Right lung (tissue), 10 donors: ENCODE measurements at places on chromosomes 12 and 14.

DNA sequence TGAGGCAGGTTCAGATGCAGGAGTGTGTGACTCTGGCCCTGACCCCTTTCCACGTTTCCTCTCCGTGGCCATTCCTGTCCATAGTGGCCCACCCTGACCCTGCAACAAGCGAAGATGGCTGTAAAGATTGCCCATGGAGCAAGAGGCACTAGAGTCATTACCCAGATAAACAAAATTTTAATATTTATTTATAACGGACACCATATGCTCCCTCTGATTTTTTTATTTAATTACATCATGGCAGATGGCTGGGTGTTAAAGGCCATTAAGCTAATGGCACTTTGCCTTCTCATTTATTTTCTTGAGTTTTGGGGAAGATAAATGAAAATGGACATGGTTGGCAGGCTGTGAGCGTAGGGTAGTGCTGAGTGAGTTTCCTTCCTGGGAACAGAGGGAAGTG is 58.7 kb downstream of the WSCD2 start:
- DNase-seq: no peak

DNA sequence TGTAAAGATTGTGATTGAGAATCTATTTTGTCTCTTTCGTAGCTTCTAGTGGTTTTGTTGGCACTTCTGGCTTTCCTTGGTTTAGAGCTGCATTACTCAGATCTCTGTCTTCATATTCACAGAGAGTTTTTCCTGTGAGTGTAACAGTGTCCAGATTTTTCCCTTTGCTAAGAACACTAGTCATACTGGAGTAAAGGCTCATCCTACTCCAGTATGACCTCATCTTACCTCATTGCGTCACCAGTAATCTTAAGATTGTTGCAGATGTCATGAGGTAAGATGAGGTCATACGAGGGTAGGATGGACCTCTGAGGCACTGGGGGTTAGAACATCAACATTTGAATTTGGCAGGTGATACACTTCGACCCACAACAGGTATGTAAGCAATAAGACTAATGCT is 461.2 kb downstream of the FLRT2 start:
- no peak for DNase-seq

- DNase-seq: no peak
Measured at GRCh38 chr12:79857675-79858074, 77.2 kb downstream of the PPP1R12A start.

DNA sequence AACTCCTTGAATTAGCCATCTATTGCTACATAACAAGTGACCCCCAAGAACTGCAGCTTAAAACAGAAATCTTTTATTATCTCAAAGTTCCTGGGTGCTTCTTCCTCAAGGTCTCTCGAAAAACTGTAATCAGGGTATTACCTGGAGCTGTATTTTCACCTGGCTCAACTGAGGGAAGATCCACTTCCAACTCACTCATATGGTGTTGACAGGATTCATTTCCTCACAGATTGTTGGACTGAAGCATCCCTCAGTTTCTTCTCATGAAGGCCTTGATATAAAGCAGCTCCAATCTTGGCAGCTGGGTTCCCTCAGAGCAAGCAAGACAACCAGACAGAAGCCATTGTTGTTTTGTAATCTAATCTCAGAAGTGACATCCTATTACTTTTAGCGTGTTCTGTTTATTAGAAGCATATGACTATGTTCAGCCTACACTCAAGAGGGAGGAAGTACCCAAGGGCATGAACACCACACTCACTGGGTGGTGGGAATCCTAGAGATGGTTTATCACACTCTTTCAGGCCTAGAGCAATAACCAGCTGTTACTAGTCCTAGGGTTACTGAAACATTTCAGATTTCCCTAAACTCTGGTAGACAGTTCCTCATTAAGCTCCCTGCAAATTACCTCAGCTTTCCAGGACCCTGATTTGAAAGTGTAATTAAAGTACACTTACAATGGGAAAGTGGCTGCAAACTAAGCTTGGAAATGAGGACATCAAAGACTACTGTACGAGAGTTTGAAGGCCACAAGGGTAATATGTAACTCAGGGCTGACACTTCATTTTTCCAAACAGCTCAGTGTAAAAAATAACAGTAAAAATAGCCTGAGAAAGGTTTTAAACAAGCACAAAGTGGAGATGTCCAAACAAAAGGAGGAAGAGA is 222.2 kb downstream of the SEC23A start:
- DNase-seq: peak; percentile 63

- DNase-seq: no peak
Measured at GRCh38 chr12:22054155-22054554, 8.1 kb downstream of the CMAS start.

DNA sequence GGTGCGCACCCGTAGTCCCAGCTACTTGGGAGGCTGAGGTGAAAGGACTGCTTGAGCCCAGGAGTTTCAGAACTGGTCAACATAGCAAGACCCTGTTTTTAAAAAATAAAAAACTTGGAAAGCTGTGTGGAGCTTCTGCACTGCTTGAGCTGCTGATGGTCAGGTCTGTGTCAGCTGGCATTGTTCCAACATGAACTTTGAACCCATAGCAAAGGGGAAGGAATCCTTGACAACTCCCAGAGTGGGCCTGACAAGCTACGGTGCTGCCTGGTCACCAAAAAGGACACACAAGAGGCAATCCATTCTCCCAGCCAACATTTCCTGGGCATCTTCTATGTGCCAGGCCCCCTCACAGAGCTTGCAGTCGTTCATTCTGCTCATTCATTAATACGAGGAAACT is 16.4 kb upstream of the LTBP2 start:
- DNase-seq: no peak

DNA sequence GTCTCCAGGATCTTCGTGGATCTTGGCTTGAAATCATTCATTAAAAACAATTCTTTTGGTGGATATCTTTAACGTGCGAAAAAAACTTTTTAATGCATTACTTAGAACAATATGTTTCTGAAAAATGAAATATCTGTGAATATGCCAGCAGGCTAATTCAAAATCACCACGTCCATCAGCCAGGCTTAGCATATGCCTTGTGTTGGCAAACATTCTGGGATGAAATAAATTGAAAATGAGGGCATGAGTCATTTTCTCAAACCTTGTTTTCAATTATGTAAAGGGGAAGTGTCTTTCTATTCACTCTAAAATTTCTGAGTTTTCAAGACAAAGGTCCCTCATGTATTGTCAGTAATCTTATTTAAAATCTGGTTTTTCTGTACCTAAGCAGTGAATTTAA is 393.9 kb downstream of the PAWR start:
- DNase-seq: no peak

- no peak for DNase-seq
Measured at GRCh38 chr14:60845523-60845922, 111.0 kb downstream of the MNAT1 start.

DNA sequence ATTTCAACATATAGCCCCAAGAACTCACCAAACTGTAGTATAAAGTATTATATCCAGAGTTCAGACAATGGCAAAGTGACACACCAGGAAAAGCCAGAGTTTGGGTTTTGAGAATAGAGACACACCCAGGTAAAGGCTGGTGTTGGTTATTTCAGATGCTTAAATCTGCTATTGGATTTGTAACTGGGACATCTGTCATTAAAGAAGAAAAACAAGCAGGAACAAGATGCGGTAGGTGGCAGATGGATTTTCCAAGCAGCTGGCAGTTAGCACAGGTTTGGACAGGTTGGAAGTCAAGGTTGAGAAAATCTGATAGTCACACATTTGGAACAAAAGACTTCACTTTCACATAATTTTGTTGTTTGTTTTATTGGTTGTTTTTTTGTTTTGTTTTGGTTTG is 14.4 kb upstream of the CDK17 start:
- DNase-seq: no peak

DNA sequence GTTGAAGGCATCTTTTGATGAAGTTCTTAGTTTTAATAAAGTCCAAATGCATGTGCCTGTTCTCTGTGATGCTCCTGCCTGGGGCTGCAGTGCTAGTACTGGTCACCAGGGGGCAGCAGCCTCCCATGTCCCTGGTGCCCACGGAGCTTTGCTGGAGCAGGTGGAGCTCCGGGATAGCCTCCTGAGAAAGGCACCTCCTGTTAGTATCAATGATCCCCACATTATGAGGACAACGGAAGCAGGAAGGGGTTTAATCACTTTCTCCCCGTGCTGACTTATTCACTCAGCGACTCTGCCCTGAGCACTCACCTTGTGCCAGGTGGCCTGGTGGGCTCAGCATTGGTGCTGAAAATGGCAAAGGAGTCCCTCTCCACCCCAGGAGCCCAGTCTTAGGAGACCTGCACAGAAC is 123.0 kb upstream of the PZP start:
- DNase-seq: peak; percentile 42

- DNase-seq: no peak
Measured at GRCh38 chr14:45680531-45680930, 427.5 kb upstream of the MIS18BP1 start.

DNA sequence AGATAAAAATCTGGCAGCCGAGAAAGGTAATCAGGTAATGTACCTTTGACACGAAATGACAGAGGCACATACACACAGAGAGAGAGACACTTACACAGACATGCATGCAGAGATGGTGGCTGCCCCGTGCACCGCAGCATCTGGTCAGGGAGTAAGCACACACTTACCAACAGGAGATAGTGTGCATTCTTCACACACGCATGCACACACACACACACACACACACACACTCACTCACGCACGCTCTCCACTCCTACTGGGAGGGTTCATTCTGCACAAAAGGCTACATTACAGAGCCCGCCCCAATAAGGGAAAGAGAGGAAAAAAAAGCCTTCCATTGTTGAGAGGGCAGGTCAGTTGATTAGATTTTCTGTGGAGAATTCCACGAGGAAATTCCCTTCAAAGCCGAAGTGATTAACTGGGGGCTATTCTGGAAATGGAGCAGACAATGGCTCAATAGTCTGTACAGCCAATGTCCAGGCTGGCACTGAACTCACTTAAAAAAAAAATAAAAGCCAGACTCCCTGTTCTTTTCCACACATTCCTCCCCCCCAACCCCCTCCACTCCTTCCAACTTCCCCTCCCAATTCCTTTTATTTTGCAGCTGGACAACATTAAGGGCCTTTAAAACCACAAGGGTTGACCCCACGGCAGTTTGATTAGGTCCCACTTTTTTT is 1.4 kb upstream of the SOX5 start:
- DNase-seq: peak; percentile 19

- DNase-seq: peak; percentile 78
Measured at GRCh38 chr12:53352331-53353256, 16.4 kb upstream of the SP7 start.

DNA sequence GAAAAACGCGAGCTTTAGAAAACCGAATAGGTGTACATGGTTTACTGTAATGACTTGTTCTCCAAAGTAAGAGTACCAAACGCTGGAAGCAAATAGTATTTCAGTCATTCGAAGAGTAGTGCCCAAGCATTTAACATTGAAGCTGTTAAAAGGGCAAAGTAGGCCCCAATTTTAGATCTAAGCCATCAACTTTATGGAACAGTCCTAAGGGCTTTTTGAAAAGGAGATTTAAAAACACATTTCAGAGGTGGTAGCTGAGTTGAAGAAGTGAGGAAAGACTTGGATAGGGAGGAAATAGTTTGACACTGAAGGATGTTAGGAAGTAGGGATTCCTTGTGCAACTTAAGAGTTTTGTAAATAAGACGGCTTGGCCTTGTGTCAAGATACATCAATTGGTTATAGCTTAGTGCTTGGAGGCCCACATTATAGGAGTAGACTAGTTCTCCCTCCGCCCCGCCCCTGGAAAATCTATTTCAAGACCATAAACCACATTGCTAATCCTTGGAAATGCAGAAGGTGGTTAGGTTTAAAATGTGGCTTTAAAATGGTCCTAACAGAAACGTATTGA is 783 bp upstream of the TUBA1B start:
- peak; percentile 49 for DNase-seq

GRCh38 chr12:127270193-127270592 is 996.8 kb upstream of the TMEM132C start:
- DNase-seq: no peak

- no peak for DNase-seq
Measured at GRCh38 chr12:114913871-114914801, 230.2 kb upstream of the TBX3 start.

GRCh38 chr12:97134495-97134894 is 227.4 kb downstream of the NEDD1 start:
- no peak for DNase-seq

- no peak for DNase-seq
Measured at GRCh38 chr12:62754706-62755105, 180.2 kb downstream of the PPM1H start.

DNA sequence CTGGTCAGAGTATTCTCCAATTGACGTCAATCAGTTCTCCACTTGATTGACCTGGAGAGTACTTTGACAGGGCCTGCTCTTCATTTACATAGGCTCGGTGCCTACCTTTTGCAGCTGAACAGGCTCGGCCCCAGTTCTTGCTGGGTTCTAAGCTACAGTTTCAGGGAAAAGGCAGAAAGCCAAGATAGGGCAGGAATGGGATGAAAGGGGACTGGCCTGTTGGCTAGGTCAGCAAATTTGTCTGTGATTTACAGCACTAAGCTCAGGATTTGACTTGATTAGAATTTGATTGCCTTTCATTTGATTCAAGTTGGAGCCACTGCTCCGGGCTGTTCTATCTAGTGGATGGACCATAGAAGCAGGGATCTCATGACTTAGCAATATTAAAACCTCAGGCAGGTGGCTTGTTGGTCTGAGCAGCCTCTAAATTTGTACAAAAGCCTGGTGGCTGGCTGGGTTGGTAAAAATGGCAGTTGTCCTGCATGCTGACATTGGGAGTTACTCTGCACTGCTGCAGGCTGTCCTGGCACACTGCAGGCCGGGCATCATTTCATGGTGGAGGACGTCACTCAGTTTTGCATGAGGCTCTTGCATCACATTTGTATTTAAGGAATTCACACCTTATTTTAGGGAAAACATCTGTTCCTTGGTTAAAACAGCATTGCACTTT is 71.8 kb downstream of the BICD1 start:
- DNase-seq: no peak

- DNase-seq: no peak
Measured at GRCh38 chr12:119678459-119678858, 10.5 kb downstream of the PRKAB1 start.

- DNase-seq: no peak
Measured at GRCh38 chr14:70442750-70443149, 9.2 kb upstream of the ADAM21 start.

- DNase-seq: no peak
Measured at GRCh38 chr12:124648710-124649384, 81.4 kb upstream of the NCOR2 start.

- DNase-seq: no peak
Measured at GRCh38 chr12:2114071-2114470, 61.3 kb downstream of the CACNA1C start.

DNA sequence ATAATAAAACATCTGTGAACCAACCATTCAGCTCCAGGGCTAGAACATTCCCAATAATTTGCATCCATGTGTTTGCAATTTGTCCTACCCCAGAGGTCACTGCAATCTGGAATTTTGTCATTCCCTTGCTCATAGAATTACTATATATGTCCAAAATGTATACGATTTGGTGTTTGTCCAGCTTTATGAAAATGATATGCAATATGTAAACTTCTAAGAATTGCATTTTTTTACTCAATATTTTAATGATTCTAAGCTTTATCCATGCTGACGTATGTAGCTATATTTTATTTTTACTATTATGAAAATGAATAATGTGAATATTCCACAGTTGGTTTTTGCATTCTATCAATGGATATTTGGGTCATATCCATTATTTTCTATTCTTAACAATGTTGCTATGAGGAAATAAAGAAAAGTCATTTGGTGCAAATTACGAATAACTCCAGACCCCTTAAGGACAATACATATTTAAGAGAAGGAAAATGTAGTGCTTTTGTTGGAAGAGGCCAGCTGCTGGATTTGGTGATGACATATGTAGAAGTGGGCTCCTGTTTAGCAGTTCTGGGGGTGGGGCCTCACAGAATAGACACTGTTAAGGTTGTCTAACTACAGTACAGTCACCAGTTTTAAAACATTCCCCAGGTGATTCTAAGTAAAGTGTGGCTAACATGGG is 139.4 kb downstream of the SLC38A4 start:
- DNase-seq: no peak
